Bronchial smooth muscle cell (primary cell): ENCODE measurements at places on chromosomes 7 and 10. TPM values are rescaled to one million over a fixed set of nuclear protein-coding genes. Genes with fewer than 3 reads are reported as not detected.

Gene KAT6B
- 22.8 and 26.5 TPM in 2 replicates for total RNA-seq

Gene MOGAT3
- not detected in 2 replicates for total RNA-seq

Gene IQUB
- 0.63 and 0.69 TPM in 2 replicates for total RNA-seq

Gene HOXA6
- 0.09 and 0.16 TPM in 2 replicates for total RNA-seq

Gene ENO4
- total RNA-seq: 0.32 and 0.34 TPM in 2 replicates

Gene TPK1
- total RNA-seq: 4.0 and 5.7 TPM in 2 replicates

Gene FFAR4
- total RNA-seq: not detected in 2 replicates

Gene TMEM236
- under 0.01 TPM in 1 of 2 replicates, not detected in the other for total RNA-seq

Gene NUTM2D
- 1.6 and 2.0 TPM in 2 replicates for total RNA-seq

Gene PAPSS2
- 82.8 and 191 TPM in 2 replicates for total RNA-seq

Gene CUZD1
- total RNA-seq: 0.43 and 0.47 TPM in 2 replicates
